ENCODE measurements at places on chromosomes 4 and X.

DNA sequence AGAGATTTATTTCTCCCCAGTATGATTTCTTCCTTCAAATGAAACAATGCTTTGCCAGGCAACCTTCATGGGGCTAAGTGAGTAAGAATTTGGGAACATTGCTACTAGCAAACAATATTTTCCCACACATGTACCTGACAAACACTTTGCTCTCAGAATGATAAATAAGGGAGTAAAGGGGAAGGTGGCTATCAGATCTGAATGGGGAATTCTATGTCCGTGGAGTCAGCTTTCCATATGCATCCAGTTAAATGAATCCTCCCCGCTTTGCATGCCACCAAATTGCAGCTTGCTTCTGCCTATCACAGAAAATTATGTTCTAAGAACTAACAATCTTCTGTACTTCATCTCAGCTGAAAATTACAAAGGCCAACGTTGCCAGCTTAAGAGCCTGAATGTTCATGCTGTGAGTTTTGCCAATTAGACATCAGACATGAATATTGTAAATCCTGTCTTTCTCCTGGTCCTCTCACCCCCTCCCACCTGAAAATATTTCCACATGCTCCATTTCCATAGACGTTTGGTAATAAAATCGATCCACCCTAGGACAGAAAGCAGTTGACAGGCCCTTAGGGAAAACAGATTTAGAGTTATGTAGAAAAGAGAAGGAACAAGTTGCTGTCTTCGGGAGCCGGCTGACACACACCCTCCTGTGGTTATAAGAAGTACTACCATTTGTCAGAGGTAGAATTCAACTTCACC, 6.3 kb downstream of the MEPE start:
- DNase-seq = peak; percentile 59

DNA sequence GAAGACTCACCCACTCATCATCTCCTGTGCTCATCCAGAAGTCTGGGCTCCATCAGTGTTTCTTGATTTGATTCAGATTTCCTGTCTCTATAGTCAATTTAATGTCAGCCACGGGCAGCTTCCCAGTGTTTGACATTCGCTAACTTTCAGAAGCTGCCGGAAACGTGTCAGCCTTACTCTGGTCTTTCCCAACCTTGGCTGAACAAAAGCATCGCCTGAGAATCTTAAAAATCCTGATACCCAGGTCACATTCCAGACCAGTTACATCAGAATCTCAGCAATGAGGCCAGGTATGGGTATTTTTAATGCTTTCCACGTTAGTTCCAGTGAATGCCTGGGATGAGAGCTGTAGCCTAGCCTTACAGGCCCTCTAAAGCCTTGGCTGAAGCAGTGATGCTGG, 233.8 kb downstream of the FRMPD4 start:
- peak; percentile 82 for DNase-seq

GRCh38 chr4:141348125-141348524, 127.4 kb downstream of the ZNF330 start:
- DNase-seq = peak; percentile 40

- DNase-seq = peak; percentile 1
Measured at GRCh38 chr4:124173912-124174311, 538.6 kb downstream of the ANKRD50 start.

- no peak for DNase-seq
Measured at GRCh38 chrX:119871245-119871598, 311 bp downstream of the RNF113A start.

DNA sequence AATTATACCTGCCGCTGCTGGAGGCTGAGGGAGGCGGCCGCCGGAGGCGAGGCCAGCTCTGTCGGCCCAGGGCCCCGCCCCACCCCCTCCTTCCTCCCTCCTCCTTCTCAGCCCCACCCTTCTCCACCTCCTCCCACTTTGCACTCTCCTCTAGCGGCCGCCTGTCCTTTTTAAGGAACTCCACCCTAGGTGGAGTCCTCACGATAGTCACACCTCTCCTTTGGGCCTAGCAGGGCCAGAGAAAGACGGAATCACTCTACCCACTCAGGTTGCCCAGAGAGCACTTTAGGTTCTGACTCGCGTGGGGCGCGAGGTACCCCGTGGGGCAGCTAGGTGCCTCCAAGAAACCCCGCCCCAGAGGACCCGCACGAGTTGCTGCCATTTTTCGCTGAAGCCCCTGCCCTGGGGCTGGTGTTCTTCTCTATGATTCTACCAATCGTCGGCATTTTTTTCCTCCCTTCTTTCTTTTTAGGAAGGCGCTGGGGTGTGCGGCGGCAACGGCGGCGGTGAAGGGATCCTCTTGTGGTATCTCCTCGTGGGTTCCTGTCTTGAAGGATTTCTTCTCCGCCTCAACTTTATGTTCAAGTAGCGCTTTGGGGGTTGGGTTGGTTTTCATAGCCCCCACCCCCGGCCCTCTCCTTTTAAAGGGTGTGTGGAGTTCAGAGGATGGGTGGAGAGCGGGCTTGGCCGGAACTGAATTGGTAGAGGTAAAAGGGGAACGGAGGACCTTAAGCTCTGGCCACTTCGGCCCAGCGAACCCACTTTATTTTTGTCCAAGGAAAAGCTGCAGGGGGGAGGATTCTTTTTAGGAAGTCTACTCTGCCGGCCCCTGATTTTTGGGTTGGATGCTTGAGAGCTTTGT, at the start of gene KLF8:
KLF8 (plus strand) TSS at position 136 of the 862 bp plus-strand sequence. CDS start 979 bp downstream, outside the sequence.
- no peak for DNase-seq
